ENCODE measurements at places on chromosomes 6 and 20.

GRCh38 chr6:45830441-45831139 is 185.1 kb downstream of the CLIC5 start:
- no peak for DNase-seq

DNA sequence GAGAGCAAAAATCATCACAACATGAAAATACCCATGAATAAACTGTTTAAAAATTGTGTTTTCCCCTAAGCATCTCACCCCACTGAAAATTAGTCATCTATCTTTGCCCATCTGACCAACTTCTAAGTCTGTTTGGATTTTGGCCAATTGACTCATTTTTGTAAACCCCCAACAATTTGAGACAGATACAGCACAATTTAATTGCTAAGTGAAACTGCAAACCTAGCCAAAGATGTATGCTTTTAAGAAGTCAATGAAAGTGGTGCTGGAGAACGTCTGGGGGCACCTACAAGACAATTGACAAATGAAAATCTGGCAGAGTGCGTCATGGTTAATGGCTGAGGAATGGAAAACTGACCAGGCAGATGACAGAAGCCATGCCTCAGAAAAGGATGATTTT is 30.9 kb upstream of the SLC24A3 start:
- DNase-seq = no peak

DNA sequence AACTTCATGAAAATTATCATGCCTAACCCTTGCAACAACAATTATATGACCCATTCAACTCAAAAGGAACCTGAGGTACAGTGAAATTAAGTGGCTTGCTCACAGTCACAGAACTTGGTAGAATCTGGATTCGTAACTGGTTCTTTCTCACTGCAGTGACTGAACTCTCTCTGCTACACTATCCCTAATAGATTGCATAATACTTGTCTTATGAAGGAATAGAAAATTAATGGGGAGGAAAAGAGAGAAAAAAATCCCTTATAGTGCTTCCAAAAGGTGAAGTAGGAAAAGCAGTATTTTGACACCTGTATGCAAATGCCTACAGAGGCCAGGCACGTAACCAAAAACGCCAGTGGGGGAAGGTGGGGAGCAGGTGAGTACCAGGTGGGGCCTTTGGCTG is 186.6 kb downstream of the LY86 start:
- no peak for DNase-seq

GRCh38 chr6:156449569-156449968 is 327.6 kb upstream of the ARID1B start:
- peak; percentile 24 for DNase-seq

DNA sequence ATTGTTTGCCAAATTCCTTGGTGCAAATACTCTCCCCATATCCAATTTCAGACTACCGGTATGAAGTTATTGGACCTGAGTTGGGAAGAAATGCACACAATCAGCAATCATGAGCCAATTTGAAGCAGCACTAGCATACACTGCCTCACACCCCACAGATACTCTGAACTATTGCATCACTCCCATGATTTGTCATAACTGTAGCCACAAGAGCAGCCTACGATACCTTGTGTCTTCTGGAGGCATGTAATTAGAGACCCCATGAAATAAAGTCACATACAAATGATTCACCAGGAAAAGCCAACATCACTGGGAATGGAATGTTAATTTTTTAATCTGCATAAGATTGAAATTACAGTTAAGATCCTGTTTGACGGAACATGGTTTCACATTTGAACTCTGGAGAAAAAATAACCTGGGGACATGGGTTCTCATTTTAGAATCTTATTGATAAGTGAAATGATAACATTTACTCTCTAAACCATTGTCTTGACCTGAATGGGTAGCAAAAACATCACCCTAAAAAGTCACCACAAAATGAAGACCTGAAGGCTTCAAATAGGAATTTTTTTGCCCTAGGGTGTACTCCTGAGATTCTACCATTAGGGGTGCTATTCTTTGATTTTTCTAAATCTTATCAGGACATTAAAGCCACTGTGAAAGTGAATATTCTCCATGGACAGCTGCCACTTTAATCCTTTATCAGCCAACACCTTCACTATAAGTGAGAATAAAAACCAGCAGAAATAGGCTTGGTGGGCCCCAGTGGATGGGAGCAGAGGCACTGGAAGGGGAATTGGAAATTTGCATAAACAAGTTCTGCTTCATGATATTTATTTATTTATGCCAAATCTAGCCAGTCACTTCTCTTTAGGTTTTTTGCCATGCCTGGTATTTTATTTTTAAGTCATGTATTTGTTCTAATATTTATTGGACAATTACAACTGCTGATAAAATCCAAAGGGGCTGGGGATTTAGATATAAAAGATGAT is 34.5 kb upstream of the HBS1L start:
- peak; percentile 48 for DNase-seq

- no peak for DNase-seq
Observed at GRCh38 chr6:41571021-41571780, 25.0 kb downstream of the FOXP4 start.

GRCh38 chr6:39577446-39578165 is 147.6 kb downstream of the KIF6 start:
- no peak for DNase-seq

- no peak for DNase-seq
Observed at GRCh38 chr6:7515363-7515762, 26.1 kb upstream of the DSP start.

- DNase-seq = peak; percentile 89
Observed at GRCh38 chr6:41767112-41767833, 12.4 kb downstream of the FRS3 start.

DNA sequence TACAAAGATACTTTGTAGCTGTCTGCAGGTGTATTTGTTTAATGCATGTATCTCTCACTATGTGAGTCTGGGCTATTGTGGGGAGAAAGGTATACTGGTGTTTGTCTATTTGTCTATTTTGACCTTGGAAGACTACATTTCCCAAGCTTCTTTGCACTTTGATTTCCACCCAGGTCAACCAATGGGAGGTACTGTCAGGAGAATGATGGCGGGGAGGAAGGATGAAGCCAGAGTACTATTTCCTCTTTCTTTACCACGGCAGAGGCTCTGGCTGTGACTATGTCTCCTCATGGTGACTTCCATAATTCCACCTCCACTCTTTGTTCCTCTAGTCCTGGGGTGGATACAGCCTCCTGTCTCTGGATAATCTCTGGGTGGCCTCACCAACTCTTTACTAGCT is 23.1 kb downstream of the LBP start:
- no peak for DNase-seq

- no peak for DNase-seq
Observed at GRCh38 chr6:145257704-145258103, 477.6 kb downstream of the EPM2A start.

DNA sequence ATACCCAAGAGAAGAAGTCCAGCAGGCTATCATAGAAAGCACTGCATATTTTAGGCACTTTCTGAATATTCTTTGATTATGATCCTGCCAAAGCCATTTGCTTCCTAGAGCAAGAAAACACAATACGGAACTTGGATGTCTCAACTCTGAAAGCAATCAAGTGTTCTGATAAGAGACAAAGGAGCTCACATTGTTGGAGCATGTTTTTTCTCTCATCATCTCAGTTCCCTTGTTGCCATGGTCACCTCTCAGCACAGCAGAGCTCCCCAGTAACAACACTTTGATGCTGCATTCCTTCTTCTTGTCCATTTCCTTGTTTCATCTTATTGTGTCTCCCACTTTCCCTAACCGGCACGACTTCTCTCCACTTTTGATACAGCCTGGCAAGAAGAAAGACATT is 168.7 kb upstream of the FUT9 start:
- no peak for DNase-seq

DNA sequence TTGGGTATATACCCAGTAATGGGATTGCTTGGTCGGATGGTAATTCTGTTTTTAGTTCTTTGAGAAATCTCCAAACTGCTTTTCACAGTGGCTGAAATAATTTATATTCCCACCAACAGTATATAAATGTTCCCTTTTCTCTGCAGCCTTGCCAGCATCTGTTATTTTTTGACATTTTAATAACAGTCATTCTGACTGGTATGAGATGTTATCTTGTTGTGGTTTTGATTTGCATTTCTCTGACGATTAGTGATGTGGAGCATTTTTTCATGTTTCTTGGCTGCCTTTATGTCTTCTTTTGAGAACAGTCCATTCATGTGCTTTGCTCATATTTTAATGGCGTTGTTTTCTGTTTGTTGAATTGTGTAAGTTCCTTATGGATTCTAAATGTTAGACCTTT is 641.6 kb downstream of the HACE1 start:
- no peak for DNase-seq

- no peak for DNase-seq
Observed at GRCh38 chr6:105819745-105820144, 266.4 kb upstream of the PRDM1 start.

DNA sequence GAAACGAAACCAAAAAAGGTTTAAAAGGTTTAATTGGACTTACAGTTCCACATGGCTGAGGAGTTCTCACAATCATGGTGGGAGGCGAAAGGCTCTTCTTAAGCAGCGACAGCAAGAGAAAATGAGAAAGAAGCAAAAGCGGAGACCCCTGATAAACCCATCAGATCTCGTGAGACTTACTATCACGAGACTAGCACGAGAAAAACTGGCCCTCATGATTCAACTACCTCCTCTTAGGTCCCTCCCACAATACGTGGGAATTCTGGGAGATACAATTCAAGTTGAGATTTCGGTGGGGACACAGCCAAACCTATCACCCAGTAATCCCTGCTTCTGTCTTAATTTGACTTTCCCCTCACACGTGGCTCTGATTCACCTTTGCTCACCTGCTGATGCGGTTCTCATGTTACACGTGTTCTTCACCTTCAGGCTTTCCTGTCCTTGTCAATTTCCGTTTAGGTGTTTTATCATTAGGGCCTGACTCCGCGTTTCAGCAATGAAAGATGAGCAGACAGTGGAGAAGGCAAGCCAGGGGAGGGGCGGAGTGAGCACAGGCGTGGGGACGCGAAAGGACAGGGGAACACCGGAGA is 57.1 kb downstream of the AGPAT4 start:
- no peak for DNase-seq

DNA sequence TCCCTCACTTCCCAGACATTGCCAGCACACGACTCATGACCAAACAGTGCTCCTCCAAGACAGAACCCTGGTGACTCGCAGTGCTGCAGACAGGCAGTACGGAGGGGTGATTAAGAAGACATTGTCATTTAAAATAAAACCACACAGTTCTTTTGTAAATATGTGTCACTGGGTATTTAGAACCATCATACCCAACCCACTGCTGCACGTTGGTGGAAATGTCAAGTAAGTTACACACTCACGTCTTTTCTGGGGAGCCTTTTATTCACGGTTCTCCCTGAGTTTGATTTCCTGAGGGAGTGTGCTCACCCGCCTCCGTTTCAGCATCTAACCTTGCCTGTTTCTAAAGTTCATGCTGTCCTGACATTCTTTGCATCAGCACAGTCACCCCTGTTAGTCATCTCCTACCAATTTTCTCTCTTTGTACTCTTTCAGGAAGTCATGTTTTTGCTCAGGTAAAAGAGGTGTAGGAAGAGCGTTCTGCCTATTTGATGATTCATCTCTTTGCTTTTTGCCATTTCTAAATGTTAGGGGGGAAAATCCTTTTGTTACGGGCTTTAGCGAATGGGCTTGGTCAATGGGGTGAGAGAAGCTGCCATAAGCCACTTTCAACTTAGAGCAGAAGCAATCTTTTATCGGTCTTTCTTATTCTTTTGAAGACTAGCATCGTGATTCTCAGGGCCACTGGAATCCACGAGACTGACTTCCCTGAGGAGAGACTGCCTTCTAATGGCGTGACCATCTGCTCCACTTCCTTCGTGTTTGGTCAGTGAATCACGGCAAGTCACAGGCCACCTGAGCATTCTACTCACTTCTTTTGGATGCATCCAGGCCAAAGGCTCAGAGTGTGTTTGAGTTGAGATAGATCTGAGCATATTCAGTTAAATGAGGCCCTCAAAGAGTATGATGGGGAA is 512.8 kb upstream of the JARID2 start:
- peak; percentile 24 for DNase-seq

DNA sequence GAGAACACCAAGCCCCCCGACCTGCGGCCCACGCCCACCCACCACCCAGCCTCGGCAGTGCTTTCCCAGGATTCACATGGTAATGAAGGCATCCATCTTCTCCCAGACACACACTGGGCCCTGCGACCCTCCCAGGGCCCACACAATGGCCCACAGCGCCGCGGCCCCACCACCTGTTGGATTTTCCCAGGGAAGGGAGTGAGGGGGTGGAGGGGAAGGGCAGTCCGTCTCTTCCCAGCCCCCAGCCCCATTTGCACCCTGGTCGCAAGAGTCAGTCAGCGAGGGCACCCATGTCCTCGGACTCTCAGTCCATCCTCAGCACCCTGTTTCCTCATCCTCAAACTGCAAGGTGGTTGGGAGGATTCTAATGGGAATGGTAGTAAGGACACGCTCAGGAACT is 23.7 kb upstream of the ID1 start:
- DNase-seq = no peak

- no peak for DNase-seq
Observed at GRCh38 chr20:61134296-61135030, 117.6 kb upstream of the CDH4 start.

- peak; percentile 11 for DNase-seq
Observed at GRCh38 chr20:23626040-23626620, 11.6 kb downstream of the CST3 start.

- peak; percentile 60 for DNase-seq
Observed at GRCh38 chr6:2158596-2159271, 86.7 kb downstream of the GMDS start.

- no peak for DNase-seq
Observed at GRCh38 chr6:75551367-75551952, 50.2 kb upstream of the SENP6 start.

- DNase-seq = no peak
Observed at GRCh38 chr6:111855753-111856152, 17.5 kb downstream of the FYN start.

- DNase-seq = no peak
Observed at GRCh38 chr6:38282911-38283310, 356.8 kb downstream of the BTBD9 start.

DNA sequence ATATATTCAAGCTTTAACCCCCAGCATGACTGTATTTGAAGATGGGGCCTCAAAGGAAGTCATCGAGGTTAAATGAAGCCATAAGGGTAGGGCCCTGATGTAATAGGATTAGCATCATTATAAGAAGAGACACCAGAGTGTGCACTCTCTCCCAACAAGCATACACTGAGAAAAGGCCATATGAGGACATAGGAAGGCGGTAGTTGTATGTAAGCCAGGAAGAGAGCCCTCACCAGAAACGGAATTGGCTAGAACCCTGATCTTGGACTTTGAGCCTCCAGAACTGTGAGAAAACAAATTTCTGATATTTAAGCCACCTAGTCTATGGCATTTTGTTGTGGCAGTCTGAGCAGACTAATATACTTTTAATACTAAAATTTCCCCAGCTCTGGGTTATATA is 150.1 kb upstream of the STXBP5 start:
- DNase-seq = peak; percentile 34

- DNase-seq = no peak
Observed at GRCh38 chr20:49388744-49389143, 93.7 kb downstream of the KCNB1 start.

GRCh38 chr20:46967646-46968045 is 73.0 kb downstream of the EYA2 start:
- DNase-seq = peak; percentile 53
